ENCODE measurements at places on chromosomes 12 and 14.

DNA sequence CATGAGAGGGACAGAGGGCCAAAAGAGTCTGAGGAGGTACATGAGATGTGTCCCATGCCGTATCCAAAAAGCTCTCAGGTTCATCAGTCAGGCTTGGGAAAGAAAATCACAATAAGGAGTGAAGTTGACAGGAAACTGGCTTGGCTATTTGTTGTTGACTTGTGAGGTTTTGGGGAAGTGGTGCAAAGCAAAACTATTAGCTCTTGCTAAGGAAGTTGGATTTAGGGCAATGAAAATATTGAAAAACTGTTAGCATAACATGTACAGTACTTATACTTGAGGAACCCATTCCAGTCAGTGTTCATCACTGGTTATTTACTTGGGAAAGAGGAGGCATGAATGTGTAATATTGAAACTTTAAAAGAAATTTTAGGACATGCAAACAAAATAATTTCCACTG is 145.9 kb downstream of the DUSP6 start:
- no peak for DNase-seq

GRCh38 chr12:125015680-125016310 is 22.4 kb downstream of the BRI3BP start:
- DNase-seq = no peak

GRCh38 chr14:36373982-36374673 is 53.7 kb upstream of the MBIP start:
- peak; percentile 69 for DNase-seq

GRCh38 chr12:81499809-81500208 is 259.3 kb downstream of the PPFIA2 start:
- DNase-seq = no peak

DNA sequence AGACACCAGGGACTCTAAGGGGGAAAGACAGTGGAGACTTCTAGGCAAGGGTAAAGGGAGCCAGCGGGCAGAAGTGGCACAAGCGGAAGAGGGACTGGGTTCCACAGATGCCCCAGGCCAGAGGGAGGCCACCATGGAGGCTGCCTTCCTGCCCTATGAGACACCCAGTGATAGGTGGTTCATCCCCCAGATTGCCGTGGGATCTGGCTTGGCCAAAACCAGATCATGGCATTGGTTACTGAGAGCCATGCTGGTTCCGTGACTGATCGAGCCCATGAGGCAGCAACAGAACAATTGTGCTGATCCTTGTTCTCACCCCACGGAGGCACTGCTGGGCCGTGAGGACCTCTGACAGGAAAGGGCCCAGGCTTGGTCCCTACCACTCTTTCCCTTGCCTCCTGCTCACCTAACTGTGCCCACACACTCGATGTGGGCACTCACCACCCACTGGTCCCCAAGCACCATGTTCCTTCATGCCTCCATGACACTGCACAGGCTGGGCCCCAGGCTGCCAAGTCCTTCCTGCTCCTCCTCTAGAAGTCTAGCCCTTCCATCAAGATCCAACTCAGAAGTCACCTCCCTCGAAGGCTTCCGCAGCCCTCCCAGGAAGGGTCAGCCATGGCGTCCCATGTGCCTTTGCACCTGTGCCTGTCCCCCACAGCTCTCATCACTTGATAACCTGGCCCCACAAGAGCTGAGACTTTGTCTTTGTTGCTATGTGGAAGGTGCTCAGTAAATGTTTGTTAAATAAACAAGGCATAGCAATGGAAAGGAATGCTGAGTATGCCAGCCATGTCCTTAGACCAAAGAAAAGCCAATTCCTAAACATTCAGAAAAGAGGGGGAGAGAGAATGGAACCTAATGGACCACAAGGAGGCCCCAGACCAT is 7.3 kb downstream of the KRT79 start:
- DNase-seq = no peak

DNA sequence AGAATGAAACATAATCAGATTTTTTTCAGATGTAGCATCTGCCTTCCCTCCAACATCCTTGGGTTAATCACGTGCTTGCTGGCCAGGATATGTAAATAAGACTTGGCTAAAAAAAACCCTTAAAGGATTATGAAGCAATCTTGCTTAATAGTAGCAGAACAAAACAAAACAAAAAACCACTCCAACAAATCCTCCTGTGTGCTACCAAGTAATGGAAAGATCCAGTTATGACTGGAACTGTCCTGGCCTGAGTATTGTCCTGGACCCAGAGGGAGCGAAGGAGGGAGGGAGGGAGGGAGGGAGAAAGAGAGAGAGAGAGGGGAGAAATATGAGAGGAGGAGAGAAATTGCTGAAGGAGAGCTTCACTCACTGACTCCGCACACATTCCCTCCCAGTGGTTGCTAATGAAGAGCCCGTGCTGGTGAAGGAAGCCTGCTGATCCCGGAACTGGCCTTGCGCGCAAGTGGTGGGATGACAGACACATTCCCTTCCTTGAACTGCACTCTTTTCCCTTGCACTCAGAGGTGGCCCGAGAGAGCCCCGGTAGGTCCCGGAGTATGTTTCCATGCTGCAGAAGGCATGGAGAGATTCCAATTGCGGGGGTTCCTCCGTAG is 57.2 kb downstream of the HMGA2 start:
- DNase-seq = no peak

DNA sequence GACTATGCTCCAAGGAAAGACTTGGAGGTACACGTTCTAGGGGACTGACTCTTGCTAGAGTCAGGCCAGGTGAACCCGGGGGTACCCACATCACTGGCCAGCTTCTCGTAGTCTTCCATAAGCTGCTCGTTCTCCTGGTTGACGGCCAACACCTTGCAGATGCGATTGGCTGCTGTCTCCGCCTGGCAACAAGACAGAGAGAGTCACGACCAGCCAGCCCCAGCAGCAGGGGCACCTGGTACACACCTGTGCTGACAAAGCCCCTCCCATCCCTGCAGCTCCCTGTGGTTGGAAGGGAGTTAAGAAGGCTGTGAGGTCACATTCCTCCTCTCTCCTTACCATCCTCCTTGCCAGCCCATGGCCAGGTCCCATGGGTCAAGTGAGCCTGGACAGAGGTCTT is 85.5 kb downstream of the ACTN1 start:
- no peak for DNase-seq

DNA sequence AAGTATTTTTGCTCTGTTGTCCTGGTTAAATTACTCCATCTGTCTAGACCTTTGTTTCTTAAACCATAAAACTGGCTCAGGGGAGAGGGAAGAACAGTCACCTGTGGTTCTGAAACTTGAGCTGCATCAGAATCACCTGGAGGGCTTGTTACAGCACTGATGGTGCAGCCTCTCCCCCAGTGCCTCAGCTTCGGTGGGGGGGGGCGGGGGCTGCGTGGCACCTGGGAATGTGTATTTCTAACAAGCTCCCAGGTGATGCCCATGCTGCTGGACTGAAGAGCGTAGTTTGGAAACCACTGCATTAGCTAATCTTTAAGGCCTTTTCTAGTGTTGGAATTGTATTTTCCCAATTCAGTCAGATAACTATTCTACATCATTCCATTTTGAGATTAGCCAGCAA is 42.7 kb downstream of the GPHB5 start:
- no peak for DNase-seq

DNA sequence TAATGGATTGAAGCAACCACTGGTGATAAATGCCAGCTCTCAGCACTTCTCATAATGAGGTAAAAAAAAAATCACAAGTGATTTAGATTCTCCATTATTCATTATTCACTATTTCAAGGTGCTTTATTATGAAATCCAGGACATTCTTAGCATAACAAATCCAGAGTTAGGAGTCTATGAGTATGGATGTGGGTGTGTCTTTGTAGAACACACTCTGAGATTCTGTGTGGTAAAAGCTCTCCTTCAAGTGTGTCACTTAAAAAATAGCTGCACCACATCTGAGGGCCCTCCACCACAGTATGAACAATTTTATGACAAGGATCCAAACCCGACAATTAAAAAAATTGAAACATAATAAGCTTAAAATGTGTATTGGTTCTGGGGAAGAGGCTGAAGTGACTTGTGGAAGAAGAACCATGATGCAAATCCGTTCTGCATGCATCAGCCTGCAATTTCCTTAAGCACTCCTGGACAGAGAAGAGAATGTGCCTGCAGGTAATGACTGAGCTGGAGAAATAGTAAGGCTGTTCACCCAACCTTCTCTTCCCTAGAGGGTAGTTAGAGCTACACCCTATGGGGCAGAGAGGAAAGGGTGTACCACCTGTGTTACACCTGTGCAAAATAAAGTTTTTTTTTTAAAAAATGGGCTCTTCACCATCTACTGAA is 488.5 kb upstream of the MGAT4C start:
- DNase-seq = no peak

DNA sequence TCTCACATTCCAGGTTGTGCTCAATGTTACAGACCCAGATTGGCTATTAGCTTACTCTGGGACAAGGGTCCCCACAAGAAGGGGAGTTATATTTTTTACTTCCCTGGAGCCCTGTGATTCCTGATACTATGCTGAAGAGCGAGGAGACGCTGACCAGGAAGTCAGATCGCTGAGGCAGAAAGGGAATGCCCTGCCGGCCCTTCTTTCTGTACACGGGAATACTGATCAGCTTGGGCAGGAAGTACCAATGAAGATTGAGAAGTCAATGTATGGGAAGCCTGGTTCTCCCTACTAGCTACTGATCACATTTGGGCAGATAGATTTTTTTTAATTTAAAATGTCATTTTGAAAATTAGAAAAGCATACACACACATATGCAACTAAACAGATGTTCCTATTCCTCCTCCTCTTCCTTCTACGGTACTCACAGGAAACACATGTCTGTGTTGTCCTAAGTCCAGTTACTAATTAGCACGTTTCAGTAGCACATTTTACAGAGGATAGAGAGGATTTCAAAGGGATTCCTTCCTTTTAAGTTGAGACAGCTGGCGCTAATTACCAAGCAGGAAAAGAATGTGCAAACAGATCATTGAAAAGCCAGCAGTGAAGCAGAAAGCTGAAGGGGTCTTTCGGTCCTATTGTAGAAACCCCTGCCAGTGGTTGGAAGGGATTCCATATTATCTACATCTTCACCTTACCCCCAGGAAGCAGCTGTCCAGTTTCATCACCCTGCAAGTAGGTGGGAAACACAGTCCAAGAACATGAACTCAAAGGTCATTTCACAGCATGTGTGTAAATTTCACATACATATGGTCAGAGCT is 292.4 kb downstream of the DUSP6 start:
- DNase-seq = no peak

GRCh38 chr12:45203767-45204166 is 12.1 kb upstream of the ANO6 start:
- DNase-seq = no peak

- DNase-seq = no peak
Observed at GRCh38 chr14:100030452-100031153, 34.6 kb upstream of the EVL start.

DNA sequence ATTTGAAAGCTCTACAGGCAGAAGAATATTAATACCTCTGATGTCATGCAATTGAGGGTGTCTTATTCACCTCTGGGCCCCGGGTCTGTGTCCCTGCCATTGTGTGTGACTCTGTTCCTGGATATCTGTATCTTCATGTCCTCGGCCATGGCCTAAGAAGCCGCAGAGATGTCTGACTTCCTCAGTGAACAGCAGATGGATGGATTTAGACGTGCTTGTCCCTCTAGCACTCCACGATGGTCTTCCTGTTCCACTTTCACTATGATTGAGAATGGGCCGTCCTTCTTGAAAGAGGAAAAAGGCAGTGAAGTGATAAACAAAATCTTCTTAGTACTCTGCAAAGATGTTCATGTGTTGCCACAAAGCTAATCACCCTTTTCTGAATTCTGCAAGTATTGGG is 217.4 kb downstream of the SLC41A2 start:
- no peak for DNase-seq

- no peak for DNase-seq
Observed at GRCh38 chr12:27148791-27149190, 66.4 kb upstream of the C12orf71 start.

- no peak for DNase-seq
Observed at GRCh38 chr12:87311206-87311605, 718.0 kb downstream of the C12orf50 start.

DNA sequence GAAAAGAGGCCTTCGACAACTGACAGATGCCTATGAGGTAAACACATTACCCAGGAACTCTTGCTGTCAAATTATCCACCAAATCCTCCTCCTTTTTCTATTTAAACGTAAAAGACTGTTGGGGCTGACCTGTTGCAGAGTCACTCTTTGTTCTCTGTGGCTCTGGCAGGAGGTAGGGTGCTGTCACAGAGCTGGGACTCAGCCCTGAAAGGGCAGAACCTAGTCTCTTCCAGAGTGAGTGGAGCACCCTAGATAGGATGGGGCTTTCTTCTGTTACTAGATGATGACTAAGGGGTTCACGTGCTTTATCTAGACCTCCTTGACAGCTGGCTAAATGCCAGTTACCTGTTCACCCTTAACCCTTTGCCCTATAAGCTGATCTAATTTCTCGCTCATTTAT is 25.7 kb downstream of the FNTB start:
- no peak for DNase-seq

DNA sequence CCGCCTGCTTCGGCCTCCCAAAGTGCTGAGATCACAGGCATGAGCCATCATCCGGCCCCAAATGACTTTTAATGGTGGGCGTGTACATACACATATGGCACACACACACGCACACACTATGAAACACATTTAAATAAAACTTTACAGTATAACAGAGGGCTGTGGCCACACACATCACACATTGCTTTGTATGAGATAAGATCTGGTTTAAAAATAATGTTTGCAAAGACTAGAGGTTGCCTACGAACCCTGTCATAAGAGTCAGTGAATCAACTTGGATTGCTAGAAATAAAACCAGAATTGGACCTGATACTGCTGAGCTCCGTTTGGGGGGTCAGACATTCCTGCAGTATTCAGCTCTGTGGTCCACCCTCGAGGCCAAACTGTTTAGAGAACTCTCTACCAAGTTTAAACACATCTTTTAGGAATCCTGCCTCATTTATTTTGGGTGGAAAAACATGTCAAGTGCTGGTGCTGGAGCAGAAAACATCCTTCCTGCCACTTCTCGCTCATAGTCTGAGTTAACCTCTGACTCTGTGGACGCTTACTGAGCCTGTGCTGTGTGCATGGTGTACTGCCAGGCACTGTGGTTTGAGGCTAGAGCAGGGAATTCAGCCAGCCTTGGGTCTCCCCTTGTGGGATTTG is 47.8 kb upstream of the EML1 start:
- DNase-seq = no peak

DNA sequence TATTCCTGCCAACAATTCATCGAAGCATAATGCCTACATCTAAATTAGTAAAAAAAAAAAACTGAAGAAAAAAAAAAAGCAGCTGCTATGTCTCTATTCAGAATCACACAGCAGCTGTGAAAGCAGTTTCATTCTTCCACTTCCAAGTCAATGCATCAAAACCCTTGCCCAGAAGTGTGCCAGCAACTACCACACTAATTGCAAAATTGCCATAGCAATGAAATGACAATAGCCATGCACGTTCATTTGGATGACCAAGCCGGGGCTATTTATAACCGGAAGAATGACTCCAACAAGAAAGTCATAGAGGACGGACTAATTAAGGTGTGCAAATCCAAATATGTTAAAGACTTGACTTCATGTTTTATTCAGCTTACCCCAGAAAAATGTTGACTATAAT is 42.5 kb downstream of the SLC2A13 start:
- DNase-seq = no peak

- peak; percentile 45 for DNase-seq
Observed at GRCh38 chr14:90235179-90235976, 21.0 kb upstream of the PSMC1 start.

- no peak for DNase-seq
Observed at GRCh38 chr12:105967038-105967776, 171.5 kb downstream of the NUAK1 start.

- DNase-seq = no peak
Observed at GRCh38 chr12:46454981-46455380, 82.4 kb upstream of the SLC38A2 start.

All from stimulated activated CD4-positive, alpha-beta T cell treated with anti-CD3 and anti-CD28 coated beads, Interleukin-4, amount 100 ng/mL, for 48 hours (primary cell).